ENCODE measurements at places on chromosomes 2 and 18. TPM values are rescaled to one million over a fixed set of nuclear protein-coding genes. Genes with fewer than 3 reads are reported as not detected.

DNA sequence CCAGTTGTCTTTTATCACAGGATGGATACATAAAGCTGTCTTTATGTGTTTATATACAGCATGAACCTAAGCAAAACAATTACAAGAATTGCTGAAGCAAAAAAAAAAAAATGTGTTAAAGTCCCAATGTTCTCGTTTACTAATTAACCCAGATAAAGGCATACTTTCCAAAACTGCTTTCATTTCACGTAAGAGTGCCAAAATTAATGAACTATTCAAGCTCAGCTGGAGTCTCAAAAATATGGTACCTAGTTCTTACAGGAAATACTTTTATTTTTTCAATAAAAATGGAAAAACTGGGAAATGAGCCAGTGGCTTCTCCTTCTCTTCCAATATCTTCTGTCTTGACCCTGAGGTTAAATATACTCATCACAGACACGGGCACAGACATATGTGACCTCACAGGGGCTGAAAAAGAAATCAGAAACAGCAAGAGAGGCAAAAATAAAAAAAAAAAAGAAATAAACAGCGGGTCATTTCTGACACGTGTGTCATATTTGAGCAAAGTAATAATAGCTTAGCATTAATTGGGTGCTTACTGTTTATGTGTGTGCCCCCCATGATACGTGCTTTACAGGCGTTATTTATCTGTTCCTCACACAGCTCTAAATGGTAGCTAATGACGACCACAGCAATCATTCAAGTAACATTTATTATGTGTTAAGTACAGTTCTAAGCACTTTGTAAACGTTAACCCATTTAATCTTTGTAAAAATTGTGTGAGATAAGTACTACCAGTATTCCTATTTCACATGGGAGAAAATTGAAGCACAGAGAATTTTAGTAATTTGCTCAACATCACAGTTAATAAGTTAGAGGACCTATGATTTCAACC, 158.0 kb upstream of the MMADHC start:
- no peak overlapping the region for H3K4me3 ChIP-seq
- H3K4me1 ChIP-seq, result no peaks in the 10 kb centered on the region
- DNase-seq, result no peak
- no peak overlapping the region for H3K27ac ChIP-seq
- no peaks in the 10 kb centered on the region for H3K27me3 ChIP-seq

GRCh38 chr18:37253394-37254235, 312.0 kb downstream of the CELF4 start:
- H3K36me3 ChIP-seq, result no peaks in the 10 kb centered on the region
- no peaks in the 10 kb centered on the region for H3K4me1 ChIP-seq
- no peak overlapping the region for H3K27ac ChIP-seq
- DNase-seq, result peak; percentile 41
- H3K4me3 ChIP-seq, result peak overlapping the region; percentile 41

GRCh38 chr2:168645696-168646338, 156.6 kb upstream of the NOSTRIN start:
- no peaks in the 10 kb centered on the region for H3K36me3 ChIP-seq
- H3K4me3 ChIP-seq, result no peak overlapping the region
- no peaks in the 10 kb centered on the region for H3K4me1 ChIP-seq
- DNase-seq, result no peak
- H3K27ac ChIP-seq, result no peak overlapping the region
- no peaks in the 10 kb centered on the region for H3K27me3 ChIP-seq

DNA sequence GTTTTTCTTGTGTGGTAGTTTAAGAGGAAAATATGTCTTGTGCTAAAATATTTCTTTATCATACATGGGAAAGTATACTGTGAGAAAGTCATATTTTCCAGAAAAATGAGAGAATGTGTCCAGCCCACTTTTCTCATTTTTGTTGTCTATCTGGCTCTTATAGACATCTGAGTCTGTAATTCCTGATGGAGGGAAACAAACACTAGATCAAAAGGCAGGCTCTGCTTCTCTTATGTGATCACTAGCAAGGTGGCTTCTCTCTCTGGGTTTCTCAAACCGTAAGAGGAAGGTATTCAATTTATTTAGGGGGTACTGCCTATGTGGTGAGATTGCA, 40.0 kb upstream of the PEX13 start:
- no peaks in the 10 kb centered on the region for H3K36me3 ChIP-seq
- no peak for DNase-seq
- H3K4me1 ChIP-seq, result no peaks in the 10 kb centered on the region
- H3K4me3 ChIP-seq, result no peak overlapping the region
- H3K27ac ChIP-seq, result no peak overlapping the region

GRCh38 chr2:95352310-95353054, 50.0 kb upstream of the FAHD2A start:
- no peak for DNase-seq
- no peak overlapping the region for H3K4me3 ChIP-seq
- no peaks in the 10 kb centered on the region for H3K36me3 ChIP-seq
- no peaks in the 10 kb centered on the region for H3K4me1 ChIP-seq
- H3K27ac ChIP-seq, result no peak overlapping the region
- peaks cover 1% of the 10 kb centered on the region for H3K27me3 ChIP-seq

DNA sequence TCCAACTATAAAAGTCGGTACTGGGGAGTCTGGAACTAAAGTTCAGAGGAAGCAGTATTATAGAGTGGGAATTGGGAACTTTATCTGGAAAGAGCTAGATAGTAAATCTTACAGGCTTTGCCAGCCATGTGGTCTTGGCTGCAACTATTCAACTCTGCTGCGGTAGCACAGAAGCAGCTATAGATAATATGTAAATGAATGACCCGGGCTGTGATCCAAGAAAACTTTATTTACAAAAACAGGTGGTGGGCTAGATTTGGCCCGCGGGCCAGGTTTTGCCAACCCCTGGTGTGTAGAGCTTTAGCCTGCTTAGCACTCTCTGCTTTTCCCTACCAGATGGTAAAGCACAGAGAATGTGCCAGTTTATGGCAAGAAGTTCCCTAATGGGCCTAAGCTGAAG, 70.8 kb downstream of the TNP1 start:
- H3K36me3 ChIP-seq, result no peaks in the 10 kb centered on the region
- no peak overlapping the region for H3K4me3 ChIP-seq
- DNase-seq, result no peak
- no peaks in the 10 kb centered on the region for H3K4me1 ChIP-seq

DNA sequence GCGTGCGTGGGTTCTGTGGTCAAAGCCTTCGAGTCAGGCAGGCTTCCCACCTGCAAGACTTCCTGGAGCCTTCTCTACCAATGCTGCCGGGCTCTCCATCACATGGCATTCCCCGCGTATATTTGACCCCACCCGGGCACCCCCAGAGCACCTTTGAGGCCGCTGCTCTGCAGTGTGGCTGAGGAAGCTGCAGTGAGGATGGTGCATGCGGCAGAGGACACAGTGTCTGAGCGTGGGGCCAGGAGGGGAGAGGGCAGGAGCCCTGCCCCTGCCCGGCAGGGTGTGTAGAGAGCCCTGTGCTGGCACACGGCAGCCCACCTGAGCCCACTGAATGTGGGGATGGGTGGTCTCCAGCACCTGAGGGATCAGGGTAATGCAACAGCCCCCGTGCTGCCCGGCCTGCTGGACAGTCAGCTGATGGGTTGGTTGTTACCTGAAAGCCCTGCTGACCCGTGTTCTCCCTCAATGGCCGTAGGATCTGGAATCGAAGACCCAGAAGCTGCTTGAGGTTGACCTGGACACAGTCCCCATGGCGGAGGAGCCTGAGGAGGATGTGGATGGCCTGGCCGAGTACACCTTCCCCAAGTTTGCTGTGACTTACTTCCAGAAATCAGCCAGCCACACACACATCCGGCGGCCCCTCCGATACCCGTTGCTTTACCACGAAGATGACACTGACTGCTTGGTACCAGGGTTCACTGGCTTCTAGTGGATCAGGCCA, 36.8 kb upstream of the GPR17 start:
- H3K27me3 ChIP-seq, result no peaks in the 10 kb centered on the region
- no peak overlapping the region for H3K4me3 ChIP-seq
- DNase-seq, result no peak
- H3K27ac ChIP-seq, result no peak overlapping the region
- H3K4me1 ChIP-seq, result no peaks in the 10 kb centered on the region

- H3K27ac ChIP-seq, result peak overlapping the region; percentile 7
- no peak for DNase-seq
- no peaks in the 10 kb centered on the region for H3K36me3 ChIP-seq
Measured at GRCh38 chr2:25482341-25482740, 140.6 kb upstream of the DNMT3A start.

DNA sequence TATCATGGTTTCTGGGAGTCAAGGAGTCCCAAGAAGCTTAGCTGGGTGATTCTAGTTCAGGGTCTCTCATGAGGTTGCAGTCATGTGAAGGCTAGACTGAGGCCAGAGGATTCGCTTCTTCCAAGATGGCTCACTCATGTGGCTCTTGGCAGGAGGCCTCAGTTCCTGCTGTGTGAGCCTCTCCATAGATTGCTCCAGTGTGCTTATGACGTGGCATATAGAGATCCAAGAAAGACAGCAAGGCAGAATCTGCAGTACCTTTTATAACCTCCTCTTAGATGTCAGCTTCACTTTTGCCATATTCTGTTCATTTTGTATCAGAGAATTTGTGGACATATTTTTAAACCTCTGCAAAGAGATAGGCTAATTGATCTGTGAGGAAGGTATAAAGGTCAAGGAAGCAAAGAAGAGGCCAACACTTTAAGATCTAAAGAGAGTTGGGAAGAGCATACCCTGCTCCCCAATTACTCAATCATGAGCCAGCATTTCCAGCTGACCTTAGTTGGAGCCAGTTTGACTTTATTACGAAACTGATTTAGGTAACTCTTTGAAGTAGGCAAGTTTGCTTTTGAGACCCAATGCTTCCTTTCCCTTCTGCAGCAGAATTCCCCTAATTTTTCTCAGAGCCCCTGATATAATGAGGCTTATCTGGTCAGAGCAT, 134.7 kb downstream of the EML6 start:
- H3K4me3 ChIP-seq, result no peak overlapping the region
- H3K27ac ChIP-seq, result no peak overlapping the region
- no peak for DNase-seq
- H3K27me3 ChIP-seq, result no peaks in the 10 kb centered on the region
- no peaks in the 10 kb centered on the region for H3K36me3 ChIP-seq

DNA sequence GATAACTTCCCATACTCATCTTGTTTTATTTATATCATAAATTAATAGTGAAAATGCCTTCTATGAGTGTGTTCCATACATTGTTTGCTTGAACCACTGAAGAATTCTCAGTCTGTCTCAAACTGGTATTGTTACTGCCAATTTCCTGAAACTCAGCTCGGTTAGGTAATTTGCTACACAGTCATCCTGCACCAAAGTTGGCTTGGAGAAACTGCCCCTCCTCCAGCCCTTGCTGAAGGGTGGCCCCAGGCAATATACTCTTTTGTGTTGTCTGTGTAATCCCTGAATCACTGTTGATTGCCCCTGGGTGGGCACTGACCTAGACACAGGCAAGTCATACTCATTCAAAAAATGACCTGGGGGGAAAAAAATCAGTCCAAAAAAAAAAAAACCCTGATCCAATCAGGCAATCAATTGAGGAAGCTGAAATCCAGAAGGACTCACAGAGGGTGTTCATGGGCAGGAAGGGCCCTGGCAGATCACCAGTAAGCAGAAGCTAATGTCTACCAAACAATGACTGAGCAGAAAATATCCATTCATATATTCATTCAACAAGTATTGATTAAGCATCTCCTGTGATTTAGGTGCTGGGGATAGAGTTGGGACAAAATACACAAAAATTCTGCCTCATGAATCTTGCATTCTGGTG, 3.8 kb upstream of the SESTD1 start:
- H3K36me3 ChIP-seq, result no peaks in the 10 kb centered on the region
- DNase-seq, result no peak
- no peak overlapping the region for H3K4me3 ChIP-seq
- no peak overlapping the region for H3K27ac ChIP-seq
- peaks cover 44% of the 10 kb centered on the region for H3K4me1 ChIP-seq

GRCh38 chr2:31191931-31192330, 25.4 kb downstream of the CAPN14 start:
- H3K36me3 ChIP-seq, result no peaks in the 10 kb centered on the region
- H3K4me3 ChIP-seq, result no peak overlapping the region
- H3K27ac ChIP-seq, result no peak overlapping the region
- DNase-seq, result no peak

DNA sequence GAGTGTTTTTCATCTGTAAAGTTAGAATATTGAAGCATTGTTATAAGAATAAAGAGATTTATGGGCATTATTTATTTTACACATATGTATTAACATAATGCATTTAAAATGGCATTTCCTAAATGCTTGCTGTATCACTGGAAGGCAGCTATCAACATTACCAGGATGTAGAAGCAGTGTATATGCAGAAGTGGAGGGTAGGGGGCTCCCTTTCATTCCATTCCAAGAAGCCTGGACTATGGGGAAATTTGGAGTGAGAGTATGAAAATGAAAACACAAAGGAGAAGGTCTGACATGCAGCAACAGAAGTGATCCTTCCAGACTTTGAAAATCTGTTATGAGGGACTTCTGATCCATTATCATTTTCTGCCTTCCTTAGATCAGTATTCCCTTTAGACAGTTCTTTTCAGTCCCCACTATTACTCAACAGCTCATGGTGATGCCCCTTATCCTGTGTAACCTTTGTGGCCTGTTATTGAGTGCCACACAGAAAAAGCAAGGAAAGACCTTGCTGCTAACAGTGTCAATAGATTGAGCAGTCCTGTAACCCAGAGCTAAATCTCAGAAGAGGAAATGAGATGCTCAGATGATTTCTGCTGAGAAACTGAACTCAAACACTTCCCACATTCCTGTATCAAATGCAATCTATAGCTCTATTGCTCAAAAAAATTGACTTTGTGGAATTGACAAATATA, 216.6 kb downstream of the HNMT start:
- H3K4me3 ChIP-seq, result no peak overlapping the region
- no peaks in the 10 kb centered on the region for H3K27me3 ChIP-seq
- DNase-seq, result peak; percentile 28
- no peaks in the 10 kb centered on the region for H3K36me3 ChIP-seq

GRCh38 chr2:230758566-230759480, 46.2 kb downstream of the CAB39 start:
- peaks cover 20% of the 10 kb centered on the region for H3K4me1 ChIP-seq
- no peak for DNase-seq
- no peak overlapping the region for H3K4me3 ChIP-seq
- H3K36me3 ChIP-seq, result no peaks in the 10 kb centered on the region

- no peaks in the 10 kb centered on the region for H3K4me1 ChIP-seq
- H3K4me3 ChIP-seq, result no peak overlapping the region
- no peaks in the 10 kb centered on the region for H3K36me3 ChIP-seq
- no peak overlapping the region for H3K27ac ChIP-seq
- no peaks in the 10 kb centered on the region for H3K27me3 ChIP-seq
Measured at GRCh38 chr2:145412155-145412554, 892.2 kb upstream of the ZEB2 start.

GRCh38 chr18:42545825-42546224, 569.7 kb downstream of the RIT2 start:
- no peak overlapping the region for H3K4me3 ChIP-seq
- no peaks in the 10 kb centered on the region for H3K4me1 ChIP-seq
- H3K36me3 ChIP-seq, result no peaks in the 10 kb centered on the region
- H3K27me3 ChIP-seq, result no peaks in the 10 kb centered on the region
- DNase-seq, result no peak

The ANKRD30BL gene
- total RNA-seq, result not detected

The DCC gene
- total RNA-seq, result 0.39 TPM

The GTF3C2 gene
- total RNA-seq, result 81.0 TPM

The HNMT gene
- 44.6 TPM for total RNA-seq

The LYPD6B gene
- 28.5 TPM for total RNA-seq

The DARS1 gene
- total RNA-seq, result 94.9 TPM

The SP3 gene
- total RNA-seq, result 108 TPM

The DSC2 gene
- total RNA-seq, result 22.7 TPM

The CAPN14 gene
- 0.23 TPM for total RNA-seq

The CENPA gene
- 39.9 TPM for total RNA-seq

The ANKRD30B gene
- 0.44 TPM for total RNA-seq

Data from Caco-2 (cell line).